ENCODE measurements at places on chromosomes 16 and 17. TPM values are rescaled to one million over a fixed set of nuclear protein-coding genes. Genes with fewer than 3 reads are reported as not detected.
A peak's percentile ranks its signal among the peaks of the same experiment; 100 is the strongest.

DNA sequence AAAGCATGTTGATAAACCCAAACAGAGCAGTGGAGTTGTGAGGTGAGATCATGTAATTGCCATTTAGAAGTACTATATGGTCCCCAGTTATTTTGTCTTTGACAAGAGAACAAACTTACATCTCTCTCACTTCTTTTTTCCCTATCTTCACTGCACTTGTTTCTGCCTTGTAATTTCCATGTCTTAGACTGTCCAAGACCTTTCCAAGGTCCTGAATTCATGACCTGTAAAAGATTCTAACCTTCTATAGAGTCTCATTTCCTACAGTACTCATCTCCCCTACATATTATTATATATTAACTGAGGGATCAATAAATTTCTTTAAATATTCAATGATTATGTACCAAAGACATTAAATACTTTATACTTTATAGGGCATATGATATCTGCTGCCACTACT is 295.3 kb upstream of the KIF2B start:
- DNase-seq: no peak

DNA sequence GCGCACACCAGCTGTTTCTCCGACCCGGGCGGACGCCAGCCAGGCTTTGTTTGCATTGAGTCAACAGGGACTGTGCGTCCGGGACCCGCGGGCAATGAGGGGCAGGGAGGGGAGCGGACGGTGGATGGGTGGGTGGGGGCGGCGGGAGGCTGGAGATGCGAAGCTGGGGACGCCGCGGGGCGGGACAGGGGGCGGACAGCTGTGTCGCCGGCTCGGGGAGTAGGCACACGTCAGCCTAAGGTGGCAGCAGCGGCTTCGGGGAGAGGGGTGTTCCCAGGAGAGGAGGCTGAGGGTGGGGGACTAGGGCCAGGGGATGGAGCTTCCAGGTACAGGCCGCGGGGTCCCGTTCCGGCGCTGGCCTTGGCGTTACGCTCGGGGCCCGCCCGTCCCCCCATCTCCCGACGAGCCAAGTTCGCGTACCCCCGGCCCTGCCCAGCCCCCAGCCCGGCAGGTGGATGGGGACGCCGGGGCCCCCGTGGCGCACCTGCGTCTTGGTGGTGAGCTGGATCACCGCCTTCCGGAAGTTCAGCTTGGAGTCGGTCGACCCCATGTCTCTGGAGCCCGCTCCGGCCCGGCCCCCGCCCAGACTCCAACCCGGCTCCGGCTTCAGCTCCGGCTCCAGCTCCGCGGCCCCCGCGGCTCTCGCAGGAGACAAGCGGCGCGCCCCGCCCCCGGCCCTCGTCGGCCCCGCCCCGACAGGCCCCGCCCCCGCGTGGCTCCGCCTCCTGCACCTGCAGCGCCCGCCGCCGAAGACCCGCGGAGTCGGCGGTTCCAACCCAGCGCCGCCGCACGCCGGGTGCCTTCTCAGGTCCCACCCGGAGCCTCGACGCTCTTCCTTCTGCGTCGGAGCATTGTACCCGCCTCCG is at the start of gene HID1:
TSS of gene HID1 (minus strand) at position 653 of the 866 bp plus-strand sequence. CDS start at position 550, 103 bp downstream.
- DNase-seq: no peak

- DNase-seq: no peak
Observed at GRCh38 chr17:6072611-6073010, 2.4 kb downstream of the WSCD1 start.

- no peak for DNase-seq
Observed at GRCh38 chr16:85561248-85562092, 51.7 kb upstream of the GSE1 start.

DNA sequence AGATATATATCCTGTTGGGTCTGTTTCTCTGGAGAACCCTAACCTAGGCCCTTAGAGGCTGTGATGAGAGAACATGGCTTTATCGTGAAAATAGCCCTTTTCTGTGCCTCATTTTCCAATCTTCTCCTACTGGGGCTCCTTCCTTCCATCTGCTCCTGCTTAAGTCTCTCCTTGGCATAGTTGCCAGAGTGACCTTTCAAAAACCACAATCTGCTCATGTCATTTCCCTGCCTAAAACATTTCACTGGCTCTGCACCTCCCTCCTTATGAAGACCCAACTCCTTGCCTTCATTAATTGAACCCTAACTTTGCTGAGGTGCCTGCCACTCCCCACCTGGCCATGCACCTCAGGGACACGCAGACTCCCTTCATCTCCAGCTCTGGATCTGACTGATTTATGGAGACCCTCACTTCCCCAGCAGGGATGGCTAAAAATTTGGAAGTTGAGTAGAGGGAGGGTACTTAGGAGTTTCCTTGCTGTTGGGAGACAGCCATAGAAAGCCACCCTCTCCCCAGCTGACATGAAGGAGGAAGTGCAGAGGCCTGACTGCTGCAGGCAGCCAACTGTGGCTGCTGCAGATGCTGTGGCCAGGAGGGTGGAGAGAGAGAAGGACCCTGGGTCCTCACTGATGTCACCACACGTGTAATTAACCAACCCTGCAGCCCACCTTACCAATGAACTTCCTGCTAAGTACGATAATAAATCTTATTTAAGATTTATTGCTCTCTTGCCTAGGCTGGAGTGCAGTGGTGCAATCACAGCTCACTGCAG is 6.3 kb upstream of the GGA2 start:
- DNase-seq: no peak

DNA sequence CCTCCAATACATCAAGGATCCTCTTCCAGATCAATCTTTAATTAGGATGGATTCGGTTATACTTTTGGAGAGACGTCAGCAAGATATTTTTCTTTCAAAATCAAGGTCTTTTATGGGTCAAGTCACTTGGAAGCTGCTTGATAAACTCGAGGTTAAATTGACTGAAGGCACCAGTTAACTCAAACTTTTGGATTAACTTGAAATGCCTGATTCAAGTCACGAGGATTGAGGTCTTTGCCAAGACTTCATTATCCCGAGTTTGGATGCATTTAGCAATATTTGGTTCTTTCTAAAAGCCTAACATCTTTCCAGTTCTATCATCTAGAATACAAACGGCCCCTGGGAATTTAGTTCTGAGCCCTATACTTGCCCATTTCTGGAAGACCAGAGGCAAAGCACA is 82.9 kb downstream of the MYH11 start:
- no peak for DNase-seq

DNA sequence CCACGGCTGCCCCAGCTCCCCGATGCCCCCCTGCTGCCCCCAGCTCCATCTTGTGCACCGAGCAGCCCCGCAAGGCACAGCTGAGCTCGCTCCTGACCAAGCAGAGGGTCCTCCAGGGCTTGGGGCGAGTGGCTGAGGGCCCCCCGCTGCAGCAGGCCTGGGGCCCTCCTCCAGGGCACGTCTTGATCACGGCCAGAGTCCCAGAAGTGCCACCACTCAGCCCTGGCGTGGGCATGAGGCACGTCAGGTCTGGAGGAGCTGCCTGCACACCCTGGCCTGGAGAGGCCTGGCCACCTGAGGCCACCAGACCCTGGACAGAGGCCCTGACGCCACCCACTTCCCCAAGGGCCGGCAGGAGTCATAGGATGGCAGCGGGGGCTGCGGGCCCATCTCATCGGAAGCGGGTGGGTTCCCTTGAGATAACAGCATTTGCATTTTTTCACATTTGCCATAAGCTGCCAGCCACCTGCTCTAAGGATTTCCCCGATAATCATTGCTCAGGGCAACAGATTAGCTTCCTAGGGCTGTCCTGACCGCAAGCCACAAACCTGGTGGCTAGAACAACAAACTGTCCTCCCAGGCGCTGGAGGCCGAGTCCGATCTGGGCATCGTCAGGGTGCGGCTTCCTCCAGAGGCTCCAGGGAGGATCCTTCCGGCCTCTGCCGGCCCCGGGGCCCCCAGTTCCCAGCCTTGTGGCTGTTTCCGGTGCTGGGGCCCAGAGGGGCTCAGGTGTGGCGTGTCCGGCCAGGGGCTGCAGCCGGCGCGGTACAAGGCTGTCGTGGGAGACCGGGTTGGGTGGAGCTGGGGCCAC is 23.9 kb upstream of the C1QTNF8 start:
- no peak for DNase-seq

GRCh38 chr17:48153691-48154358 is 46.3 kb downstream of the SNX11 start:
- DNase-seq: peak; percentile 35

GRCh38 chr16:84673561-84673960 is 25.2 kb downstream of the KLHL36 start:
- no peak for DNase-seq

DNA sequence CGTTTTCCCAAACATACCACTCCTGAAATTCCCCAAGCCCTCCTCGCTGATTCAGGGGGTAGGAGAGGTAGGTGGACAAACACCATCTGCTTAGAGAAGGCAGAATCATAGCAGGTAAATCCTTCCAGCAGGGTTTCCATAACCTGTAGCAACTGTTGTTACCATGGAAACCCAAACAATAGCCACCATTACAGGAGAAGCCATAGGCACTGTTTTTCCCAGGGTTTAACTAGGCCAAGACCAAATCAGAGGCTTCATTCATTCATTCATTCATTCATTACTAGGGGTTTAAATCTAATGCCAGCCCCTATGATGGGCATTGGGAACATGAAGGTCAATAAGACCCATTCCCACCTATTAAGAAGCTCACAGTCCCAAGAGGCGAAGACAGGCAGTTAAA is 25.5 kb upstream of the CIITA start:
- no peak for DNase-seq

DNA sequence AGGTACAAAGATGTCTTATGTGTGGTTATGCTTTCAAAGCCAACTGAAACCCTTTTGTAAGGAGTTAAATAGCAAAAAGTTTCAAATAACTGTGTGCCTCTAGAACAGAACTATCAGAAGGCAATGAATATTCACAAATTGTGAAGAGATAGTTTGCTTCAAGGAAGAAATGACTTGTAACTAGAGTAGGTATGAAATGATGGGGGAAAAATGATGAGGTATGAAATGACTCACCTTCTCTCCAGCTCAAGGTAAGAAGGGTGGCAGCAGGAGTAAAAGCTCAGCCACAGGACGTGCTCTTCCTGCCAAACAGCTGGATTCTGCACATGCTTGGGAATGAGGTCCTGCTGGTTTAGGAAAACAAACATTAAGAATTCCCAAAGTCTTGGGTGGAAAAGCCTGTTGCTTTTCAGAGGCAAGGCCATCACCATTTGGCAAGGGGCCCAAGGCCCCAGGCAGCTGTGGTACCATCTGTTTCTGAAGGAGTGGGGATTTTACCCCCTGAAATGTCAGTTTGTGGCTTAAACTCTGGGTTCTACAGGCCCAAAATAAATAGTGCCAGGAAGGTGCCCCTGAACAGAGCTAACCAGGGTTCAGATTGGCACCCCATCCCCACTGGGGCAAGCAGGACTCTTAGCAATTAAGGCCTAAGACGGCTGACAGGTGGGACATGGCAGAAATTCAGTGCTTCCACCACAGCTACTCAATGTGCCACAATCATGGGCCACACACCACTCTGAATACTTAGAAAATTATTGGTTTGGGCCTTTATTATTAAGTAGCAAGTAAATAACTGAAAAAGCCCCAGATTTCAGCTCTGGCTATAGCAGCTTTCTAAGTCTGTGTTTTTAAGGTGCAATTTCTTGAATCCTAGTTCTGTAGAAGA is 13.3 kb downstream of the HERPUD1 start:
- no peak for DNase-seq

The BCAR1 gene
- 66.5 TPM for polyA plus RNA-seq

The ZKSCAN2 gene
- polyA plus RNA-seq: 2.1 TPM

The DPEP2NB gene
- not detected for polyA plus RNA-seq

The WNT9B gene
- polyA plus RNA-seq: not detected

Measured in fibroblast of lung (primary cell).